ENCODE measurements at places on chromosomes 1 and 21.

GRCh38 chr1:204493145-204493983, 1.2 kb downstream of the PIK3C2B start:
- peak; percentile 85 for DNase-seq

- DNase-seq, result no peak
Observed at GRCh38 chr1:115112496-115113375, 23.4 kb upstream of the TSPAN2 start.

- peak; percentile 20 for DNase-seq
Observed at GRCh38 chr1:20588634-20589225, at the start of gene CDA. Gene CDA, plus strand, starts transcription at chr1:20589097. Its CDS starts 33 bp downstream, at chr1:20589130.

- DNase-seq, result peak; percentile 46
Observed at GRCh38 chr1:9275567-9276034, 17.1 kb upstream of the SPSB1 start.

DNA sequence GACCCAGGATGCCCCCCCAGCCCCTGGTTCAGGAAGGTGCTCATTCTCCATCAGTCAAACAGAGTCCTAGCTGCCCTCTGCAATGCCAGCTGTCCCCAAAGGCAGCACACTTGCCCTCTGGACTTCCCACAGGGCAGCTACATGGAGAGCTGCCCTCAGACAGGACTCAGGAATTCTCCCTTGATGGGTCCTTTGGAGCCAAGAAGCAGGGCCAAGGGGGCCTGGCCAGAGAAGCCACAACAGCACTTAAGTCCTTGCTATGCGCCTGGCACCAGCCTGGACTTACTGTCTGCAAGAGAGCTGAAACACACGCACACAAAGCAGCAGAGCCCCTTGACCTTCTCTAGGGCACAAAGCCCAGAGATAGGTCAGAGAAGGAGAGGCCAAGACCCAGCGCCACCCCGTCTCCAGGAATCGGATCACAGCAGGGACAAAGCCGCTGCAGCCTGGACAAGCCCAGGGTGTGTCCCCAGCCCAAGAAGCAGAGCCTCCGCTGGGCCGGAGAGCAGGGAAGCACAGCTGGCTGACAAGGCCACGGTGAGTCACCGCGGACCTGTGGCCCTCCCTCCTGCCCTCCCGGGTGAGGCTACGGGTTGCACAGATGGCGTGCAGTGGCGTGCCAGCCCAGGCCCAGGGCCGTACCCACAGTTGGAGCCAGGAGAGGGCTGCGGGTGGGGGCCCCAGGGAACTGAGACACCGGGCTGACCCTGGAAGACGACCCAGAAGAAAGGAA, 1.7 kb downstream of the WNT9A start:
- peak; percentile 34 for DNase-seq

- DNase-seq, result no peak
Observed at GRCh38 chr1:228038387-228039005, 31.7 kb downstream of the WNT3A start.

GRCh38 chr1:161119092-161119903, 1.4 kb downstream of the NIT1 start:
- DNase-seq, result no peak
